AG09309 (cell line): ENCODE measurements at places on chromosomes 1 and 21.
A peak's percentile ranks its signal among the peaks of the same experiment; 100 is the strongest.

- DNase-seq, result no peak
These were observed 160.8 kb upstream of the PLXNA2 start for GRCh38 chr1:208405014-208405413.

DNA sequence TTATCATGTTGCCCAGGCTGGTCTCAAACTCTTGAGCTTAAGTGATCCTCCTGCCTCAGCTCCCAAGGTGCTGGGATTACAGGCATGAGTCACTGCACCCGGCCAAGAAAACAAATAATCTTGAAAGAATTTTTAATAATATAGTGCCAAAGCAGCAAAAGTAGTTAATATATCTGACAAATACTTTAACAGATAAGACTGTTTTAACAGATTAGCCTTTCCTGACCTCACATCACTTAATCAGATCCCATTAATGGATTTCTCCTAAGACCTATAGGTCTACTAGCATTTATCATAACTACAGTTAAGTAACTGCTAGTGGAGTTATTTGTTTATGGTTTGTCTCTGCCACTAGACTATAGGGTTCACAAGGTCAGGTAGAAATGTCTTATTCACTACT, 61.1 kb upstream of the HP1BP3 start:
- no peak for DNase-seq

- DNase-seq, result no peak
These were observed 181.2 kb downstream of the OMA1 start for GRCh38 chr1:58365328-58365727.

GRCh38 chr1:64019818-64020217, 183.6 kb upstream of the UBE2U start:
- no peak for DNase-seq

DNA sequence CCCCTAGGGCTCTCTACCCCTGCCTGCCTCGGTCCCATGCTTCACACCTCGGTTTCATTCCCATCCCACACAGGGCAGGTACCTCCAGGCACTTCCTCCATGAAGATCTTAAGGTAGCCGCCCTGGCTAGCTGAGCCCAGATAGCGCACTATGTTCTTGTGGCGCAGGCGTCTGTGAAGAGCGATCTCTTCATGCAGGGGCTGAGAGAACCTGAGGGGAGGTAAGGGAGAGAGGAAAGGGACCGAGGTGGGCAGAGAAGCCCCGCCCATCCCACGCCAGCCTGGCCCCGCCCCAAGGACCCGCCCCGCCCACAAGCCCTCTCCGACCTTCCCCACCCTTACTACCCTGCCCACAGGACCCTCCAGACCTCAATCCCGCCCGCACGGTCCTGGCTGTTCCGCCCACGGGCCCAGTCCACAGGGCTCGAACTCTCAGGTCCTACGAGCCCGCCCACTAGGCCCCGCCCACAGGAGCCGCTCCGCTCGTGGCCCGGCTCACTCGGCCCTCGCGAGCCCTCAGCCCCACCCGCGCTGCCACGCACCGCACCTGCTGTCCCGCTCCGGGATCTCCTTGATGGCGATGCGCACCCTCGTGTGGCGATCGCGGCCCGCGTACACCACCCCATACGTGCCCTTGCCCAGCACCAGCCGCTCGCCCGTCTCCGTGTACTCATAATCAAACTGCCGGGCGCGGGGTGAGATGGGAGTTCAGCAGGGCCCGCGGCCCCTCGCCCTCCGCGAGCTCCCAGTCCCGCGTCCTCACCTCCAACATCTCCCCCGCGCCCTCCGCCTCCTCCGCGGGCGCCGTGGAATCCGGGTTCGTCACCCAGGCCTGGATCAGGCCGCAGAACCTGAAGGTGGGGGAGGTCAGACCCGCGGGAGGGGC, 6.4 kb downstream of the MAP3K6 start:
- DNase-seq, result no peak

GRCh38 chr1:158112994-158113758, 67.5 kb upstream of the CD1D start:
- DNase-seq, result no peak

- DNase-seq, result no peak
These were observed 373.9 kb upstream of the SPAG17 start for GRCh38 chr1:118558933-118559332.

GRCh38 chr1:162678439-162678838, 46.2 kb downstream of the DDR2 start:
- DNase-seq, result no peak

DNA sequence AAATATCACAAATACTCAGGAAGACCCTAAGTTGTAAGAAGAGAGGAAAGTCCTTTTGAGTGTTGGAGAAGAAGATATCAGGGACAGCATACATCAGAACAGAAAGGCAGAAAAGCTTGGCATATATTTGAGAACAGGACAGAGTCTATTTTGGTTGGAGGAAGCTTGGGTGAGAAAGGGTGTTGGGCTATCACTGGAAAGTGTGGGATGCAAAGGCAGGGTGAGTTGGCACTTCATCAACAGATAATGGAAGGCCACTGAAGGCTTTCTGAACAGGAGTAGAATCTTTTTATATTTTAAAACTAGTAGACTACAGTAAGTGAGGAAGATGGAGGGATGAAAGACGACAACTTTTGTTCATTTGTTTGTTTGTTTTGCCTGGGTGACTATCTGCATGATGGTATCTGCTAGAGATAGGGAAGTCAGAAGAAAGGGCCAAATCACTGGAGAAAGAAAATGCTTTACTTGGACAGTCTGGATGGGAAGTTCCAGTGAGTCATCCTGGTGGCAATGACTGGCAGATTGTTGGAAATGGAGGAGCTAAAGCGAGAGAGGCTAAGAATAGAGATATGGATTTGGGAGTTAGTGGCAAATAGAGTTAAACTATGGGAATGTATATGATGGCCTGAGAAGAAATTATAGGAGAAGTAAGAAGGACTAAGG, 33.7 kb upstream of the KCNA2 start:
- DNase-seq, result no peak

DNA sequence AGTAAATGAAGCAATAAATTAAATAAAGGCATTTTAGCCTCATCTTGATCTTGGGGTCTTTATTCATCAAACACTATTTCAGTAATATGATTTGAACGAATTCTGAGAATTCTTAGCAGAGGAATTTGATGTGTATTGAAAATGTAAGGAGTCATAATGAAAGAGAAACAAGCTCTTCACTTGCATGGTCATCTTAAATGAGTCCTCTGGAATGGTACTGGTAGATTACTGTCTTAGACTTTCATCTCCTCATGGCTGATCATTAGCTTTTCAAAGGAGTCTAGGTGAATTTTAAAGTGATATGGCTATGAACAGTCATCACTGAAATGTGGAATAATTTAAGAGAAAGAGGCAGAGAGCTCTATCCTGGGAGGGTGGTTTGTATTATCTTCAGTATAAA, 30.0 kb downstream of the PRRC2C start:
- DNase-seq, result no peak

GRCh38 chr1:22075718-22076117, 23.2 kb downstream of the CDC42 start:
- no peak for DNase-seq

DNA sequence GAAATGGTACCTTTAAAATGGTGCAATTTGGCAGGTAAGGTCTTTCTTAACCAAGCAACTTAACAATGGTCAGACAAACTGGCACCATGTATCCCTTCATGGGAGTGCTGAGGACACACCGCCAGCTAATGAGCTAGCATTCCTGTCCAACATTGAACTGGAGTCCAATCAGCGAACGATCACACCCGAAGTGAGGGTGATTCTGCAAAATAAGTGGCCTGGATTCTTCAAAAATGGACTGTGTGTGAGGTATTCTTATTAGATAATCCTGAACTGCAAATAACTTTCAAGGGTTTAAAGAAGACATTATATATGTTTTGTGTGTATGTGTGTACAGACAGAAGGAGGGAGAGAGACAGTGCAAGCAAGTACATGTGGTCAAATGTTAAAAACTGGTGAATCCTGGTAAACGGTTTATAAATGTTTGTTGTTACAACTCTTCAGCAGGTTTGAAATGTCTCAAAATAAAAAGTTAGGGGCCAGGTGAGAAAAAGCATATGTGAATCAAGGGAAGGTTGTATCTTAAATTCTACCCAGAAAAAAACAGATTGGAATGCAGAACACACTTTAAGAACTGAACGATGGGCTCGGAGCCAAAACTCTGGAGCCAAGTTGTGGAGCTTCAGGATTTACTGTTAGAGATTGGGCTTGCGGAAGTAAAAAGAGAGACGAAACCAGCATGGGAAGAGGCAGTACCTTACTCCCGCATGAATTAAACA, 20.9 kb downstream of the GADD45A start:
- DNase-seq, result no peak

GRCh38 chr1:27405074-27405473, 12.7 kb downstream of the GPR3 start:
- DNase-seq, result peak; percentile 45

- peak; percentile 57 for DNase-seq
These were observed 55.3 kb downstream of the DOP1B start for GRCh38 chr21:36211660-36212512.

- DNase-seq, result no peak
These were observed 104.4 kb downstream of the UCHL5 start for GRCh38 chr1:192954705-192955265.

DNA sequence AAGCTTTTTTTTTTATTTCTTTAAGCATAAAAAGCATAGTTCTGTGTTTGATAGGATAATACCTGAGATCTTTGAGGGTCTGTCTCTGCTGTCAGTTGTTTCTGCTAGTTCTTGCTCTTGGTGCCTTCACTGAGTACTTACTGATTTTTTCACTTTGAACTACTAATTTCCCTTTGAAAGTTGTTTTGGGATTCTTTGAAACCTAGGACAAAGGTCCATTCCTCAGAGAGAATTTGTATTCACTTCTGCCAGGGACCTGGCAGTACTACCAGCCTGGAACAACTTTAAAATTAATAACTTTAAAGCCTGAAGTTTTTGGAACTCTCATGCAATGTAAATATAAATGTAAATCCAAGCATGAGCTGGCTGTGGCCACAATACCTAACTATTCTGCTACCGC, 190.1 kb downstream of the TM2D1 start:
- no peak for DNase-seq

GRCh38 chr1:245091818-245092637, 62.8 kb upstream of the KIF26B start:
- peak; percentile 86 for DNase-seq

DNA sequence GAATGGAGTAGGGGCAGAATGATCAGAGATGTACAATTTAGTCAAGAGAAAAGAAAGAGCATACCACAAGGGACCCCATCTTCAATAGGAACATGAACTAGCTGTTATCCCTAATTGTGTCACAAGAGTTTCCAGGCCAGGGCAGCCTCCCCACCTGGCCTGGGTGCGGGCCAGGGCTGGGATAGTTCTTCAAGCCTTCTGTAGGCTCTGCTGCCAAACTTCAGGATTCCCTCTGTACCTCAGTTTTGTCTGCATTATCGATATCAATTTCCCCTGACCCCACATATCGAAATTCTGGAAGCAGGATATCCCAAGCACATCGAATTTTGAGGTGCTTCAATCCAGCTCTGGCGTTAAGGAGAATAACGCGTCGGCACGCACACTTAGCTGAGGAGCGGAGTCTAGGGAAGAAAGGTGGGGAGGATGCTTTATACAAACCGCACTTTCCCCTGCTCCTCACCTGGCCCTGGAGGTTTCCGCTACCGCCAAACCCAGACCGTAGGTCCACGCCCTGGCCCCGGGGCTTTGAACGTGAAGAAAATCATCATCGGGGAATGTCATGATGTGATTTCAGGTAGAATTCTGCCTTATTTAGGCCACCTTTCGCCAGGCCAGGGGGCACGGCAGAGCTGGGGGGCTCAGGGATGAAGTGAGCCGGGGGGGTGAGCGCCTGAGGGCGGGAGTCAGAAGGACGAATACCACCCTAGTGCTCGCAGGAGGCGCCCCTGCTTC, 7.4 kb downstream of the HLX start:
- no peak for DNase-seq

GRCh38 chr21:35563885-35564451, 496.4 kb downstream of the SETD4 start:
- peak; percentile 98 for DNase-seq

DNA sequence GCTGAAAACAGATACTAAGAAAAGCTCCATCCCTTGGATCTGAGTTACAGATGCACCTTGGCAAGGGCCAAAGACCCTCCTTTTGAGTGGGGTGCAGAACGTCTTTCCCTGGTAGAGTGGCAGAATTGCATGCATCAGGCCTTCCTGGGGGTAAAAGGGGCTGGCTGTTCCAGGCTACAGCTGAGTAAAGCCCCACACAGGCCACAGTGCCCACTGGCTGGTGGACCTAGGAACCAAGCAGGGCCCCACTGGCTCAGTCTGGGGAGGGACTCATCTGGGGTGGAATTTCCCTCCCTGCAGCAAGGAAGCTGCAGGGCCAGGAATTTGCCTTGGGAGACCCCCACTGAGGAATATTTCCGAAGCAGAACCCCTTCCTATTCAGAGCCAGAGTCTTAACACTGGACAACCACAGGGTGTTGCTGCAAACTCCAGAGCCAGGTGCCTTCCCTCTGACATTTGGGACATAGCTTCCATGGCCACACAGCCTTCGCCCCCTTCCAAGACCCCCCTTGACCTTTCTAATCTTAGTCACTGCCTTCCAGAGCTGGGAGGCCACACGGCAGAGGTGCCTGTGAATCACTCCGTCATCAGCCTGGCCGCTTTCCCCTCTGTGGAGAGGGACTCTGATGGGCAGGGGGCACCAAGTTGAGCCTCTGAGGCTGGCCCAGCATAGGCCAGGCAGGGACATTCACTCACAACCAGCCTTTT, 52.5 kb downstream of the LACTBL1 start:
- no peak for DNase-seq

DNA sequence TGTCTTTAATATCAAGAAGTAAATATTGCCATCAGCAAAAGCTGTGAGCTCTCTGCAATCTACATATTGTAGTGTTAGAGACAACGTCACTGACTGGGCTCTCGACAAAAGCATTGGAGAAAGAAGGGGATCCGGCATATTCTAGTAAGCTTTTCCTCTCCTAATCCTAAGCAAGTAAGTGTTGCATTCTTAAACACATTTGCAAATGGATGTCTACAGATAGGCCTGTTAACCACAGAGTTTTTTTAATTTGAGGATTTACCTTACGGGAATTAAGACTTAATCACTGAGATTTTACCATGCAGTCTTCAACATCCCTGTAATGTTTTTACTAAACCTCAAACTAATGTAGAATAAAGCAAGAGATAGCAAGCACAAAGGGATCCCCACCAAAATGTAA, 426.5 kb upstream of the CAMK1G start:
- no peak for DNase-seq

DNA sequence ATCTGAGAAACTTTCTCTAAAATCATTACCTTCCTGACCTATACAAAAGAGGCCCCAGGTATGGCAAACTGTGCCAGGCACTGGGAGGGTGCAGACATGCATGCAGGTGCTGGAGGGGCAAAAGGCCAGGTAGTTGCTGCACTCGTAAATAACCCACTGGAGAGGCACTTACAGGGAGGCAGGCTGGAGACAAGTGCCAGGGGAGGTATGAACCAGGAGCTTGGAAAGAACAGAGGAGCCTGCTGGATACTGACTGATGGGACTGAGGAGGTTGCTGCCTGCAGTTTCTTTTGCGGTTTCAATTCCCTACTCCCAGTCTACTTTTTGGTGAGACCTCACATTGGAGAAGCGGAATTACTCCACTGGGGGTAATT, 113.9 kb downstream of the DSCAM start:
- DNase-seq, result no peak
